ENCODE measurements at places on chromosomes 5 and 9.

DNA sequence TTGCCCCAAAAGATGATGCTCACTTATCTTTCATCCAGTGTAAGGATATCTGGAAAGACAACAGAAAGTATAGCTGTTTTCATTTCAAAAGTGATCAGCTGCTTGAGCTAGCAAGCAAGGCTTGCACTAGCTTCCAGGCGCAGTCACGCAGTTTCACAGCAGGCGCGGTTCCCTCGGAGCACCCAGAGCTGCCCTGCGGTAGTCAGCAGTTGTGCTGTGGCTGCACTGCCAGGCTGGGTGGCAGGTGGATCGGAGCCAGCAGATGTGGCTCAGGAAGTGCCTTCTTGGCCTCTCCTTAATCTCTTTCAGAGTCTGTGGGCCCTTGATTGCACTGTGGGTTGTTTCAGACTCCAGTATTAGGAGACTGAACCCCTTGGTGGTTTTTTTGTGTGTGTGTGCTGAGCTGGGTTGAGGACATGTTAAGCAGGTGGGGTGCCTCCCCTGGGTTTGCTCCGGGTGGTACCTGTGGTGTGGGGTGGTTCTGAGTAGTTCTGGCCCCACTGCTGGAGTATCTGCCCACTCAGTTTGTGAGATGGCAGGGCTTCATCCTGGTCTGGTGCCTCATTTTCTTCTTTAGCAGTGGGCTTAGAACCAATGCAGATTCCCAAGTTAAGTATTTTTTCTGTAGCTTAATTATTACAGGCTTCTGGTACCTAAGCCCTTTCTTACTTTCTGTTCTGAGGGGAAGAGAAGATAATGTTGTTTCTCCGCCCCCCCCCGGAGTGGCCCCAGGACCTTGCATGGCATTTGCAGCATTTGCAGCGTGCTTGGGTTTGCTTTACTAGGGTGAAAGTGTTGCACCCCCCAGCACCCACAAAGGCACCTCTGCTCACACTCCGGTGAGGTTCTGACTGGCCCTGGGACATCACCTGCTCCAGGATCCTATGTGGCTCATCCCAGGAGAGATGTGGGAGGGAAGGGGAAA is 16.4 kb downstream of the TENT4A start:
- DNase-seq: no peak

DNA sequence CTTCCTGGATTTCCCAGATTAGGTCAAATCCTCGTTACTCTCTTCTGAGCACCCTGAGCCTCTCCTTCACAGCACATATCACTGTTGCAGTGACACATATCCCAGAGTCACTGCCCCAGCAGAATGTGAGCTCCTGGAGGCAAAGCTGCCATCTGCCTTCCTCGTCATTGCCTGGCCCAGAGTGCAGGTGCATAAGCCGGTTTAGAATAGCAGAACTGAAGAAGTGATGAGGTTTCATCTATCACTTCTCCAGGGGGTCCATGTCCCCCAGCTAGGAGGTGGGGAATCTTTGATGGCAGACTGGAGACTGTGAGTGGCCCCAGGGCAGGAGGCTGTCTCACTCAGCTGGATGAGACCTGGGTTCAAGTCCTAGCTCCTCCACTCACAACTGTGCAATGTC is 25.8 kb downstream of the NIPAL4 start:
- no peak for DNase-seq

DNA sequence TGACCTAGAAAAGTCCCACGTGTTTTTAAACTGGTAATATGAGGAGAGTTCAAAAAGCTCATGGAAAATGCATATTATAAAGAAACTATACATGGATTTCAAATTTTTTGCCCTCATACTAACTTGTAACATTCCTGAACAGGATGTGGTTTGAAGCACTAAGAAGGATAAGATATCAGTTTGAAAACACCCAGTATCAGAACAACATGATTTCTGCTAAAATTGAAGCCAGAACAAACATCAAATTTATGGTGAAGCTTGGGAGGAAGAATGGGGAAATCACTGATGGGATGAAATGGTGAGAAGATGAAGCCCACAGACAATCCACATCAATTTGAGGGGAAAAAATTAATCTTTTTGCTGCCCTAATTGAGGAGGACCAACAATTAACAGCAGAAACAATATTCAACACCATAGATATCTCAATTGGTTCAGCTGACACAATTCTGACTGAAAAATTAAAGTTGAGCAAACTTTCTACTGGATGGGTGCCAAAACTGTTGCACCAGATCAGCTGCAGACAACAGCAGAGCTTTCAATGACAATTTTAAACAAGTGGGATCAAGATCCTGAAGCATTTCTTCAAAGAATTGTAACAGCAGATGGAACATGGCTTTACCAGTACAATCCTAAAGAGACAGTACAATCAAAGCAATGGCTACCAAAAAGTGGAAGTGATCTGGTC is 113.2 kb upstream of the SNX2 start:
- DNase-seq: no peak

DNA sequence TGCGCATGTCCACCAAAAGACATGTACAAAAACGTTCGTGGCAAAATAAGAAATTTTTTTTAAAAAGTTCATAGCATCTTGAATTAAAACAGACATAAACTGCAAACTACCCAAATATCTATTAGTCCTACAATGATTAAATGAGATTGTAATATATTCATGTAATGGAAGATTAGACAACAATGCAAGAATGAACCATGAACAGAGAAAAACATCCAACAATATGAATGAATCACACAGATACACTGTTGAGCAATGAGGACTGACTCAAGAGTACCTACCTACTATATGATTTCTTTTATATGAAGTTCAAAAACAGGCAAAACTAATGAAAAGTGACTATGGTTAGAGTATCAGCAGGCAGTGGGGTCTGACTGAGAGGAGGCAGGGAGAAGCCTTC is 17.9 kb upstream of the CTNNAL1 start:
- DNase-seq: no peak

GRCh38 chr5:61123145-61123544 is 39.1 kb downstream of the SMIM15 start:
- no peak for DNase-seq

DNA sequence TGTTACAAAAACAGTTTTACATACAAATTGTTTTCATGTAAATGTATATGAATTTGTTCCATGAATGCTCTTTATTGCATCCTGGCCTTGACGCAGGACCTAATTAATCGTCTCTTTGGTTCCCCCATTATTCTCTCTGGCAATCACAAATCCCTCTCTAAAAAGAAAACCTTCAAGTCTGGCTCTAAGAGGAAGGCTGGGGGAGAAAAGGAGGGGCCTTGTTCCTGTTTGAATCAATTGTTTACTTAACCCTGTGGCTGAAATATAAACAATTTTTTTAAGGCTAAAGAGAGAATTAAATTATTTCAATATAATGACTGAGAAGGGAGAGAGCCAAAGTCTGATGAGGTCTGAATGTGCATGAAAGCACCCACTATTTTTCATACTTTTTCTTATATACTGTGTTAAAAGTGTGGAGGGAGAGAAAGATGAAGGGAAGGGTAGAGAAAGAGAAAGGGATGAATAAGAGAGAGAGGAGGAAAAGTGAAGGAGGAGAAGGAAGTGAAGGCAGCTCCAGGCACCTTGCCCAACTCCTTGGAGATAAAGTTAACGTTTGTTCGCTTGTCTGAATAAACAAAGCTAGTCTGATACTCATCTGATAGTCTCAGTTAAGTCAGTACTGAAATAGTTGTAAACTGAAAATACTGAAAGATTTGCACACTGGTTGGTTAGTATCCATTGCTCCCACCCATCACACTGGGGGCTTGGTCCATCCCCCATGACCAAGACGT is 116.4 kb upstream of the SPDL1 start:
- no peak for DNase-seq

DNA sequence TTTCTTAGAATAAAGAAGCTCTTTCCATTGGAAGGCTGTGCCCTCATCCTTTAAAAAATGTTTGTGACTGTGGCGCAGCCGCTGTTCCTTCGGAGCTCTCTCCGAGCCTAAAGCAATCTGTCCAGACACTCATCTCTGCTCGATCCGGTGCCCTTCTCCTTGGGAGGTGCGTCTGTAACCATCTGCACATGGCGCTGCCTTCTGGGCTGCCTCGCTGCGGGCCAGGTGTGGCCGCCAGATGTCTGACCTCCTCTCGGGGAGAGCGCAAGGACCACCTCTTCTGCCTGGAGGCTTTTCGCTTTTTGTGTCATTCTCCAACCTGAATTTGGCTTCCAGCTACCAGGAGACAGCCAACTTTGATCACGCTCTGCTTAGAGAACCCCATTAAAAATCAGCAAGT is 153.4 kb upstream of the PTCH1 start:
- DNase-seq: no peak

GRCh38 chr5:1343931-1344901 is 683 bp downstream of the CLPTM1L start:
- no peak for DNase-seq

GRCh38 chr9:13447843-13448422 is 168.4 kb upstream of the MPDZ start:
- DNase-seq: no peak

DNA sequence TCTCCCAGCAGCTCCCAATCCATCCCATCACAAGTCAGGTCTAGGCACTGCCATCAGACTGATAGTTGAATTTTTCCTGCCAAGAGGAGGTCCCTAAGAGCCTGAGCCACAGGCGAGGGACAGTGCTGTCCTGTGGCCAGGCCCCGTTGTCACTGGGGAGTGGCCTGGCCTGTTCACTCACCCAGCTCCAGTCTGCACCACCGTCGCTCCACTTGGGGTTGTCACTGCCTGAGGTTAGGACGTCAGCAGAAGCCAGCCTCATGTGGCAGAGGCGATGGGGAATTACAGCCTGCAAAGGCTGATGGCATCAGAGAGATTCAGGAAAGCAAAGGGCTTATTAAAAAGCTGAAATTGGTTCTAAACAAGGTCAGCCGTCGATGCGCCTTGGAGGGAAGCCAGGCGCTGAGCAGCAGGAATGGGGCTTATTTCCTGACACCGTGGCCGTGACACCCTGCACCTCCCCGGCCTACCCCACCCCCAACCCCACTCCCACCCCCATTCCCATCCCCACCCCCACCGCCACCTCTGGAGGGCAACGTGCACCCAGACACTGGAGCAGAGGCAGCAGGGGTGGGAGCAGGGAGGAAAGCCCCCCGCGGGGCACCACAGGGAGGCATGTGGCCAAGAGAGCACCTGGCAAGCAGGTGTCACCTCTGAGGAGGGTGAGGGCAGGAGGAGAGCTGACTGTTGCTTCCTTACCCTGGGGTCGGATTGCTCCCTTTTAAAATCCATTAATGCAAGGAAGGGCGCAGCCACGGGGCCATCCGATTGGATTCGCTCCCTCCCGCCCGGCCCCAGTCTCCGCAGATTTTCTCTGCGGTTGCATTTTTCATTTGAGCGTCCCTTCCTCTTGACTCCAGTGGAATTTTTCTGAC is 3.1 kb upstream of the DBH start:
- DNase-seq: no peak

DNA sequence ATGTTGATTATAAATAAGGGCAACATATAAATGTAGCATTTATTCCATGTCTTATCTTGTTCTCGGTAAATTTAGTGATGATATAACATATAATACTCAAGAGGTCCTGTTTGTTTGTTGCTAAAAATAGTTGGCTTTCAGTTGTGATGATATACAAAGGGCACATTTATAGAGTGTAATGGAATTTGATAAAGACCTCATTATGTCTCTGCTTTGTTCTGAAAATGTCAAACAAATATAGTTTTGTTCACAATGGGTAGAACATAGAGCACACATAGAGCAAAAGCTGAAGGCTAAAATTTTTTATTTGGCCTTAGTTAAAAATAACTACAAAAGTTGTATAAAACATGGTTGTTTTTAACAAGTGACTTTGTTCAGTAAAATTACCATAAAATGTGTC is 477.1 kb upstream of the SMC2 start:
- DNase-seq: no peak

- DNase-seq: no peak
These were observed 48.1 kb upstream of the RIOK2 start for GRCh38 chr5:97231025-97231636.

DNA sequence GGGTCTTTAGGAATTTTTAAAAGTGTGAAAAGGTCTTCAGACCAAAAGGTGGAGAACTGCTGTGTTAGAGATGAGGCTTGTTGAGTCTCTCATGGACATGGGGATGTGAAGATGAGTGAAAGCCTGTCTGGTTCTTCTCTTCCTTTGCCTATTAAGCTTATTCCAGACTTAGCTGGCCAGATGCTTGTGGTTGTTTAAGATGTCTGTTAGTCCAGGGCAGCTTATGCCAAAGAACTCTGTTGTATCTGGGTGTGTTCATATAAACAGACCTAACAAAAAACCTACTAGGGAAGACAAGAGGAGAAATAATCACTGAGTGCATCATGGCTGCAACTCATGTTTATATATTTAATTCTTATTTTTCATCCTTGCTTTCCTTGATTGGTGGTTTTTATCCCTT is 57.5 kb upstream of the NCS1 start:
- DNase-seq: no peak

DNA sequence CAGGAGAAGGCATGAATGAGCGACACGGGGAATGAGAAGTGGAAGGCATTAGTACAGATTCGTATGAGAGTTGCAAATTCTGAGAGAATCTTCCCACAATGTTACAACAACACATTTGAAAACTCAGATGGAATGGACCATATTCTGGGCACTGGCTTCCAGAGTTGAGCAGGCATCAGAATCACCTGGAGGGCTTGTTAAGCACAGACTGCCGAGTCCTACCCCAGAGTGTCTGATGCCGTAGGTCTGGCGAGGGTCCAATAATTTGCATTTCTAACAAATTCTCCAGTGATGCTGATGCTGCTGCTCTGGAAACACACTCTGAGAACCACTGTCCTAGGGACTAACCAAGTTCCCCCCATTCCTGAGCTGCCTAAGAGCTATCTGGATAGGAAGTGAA is 2.9 kb upstream of the TLX3 start:
- no peak for DNase-seq

DNA sequence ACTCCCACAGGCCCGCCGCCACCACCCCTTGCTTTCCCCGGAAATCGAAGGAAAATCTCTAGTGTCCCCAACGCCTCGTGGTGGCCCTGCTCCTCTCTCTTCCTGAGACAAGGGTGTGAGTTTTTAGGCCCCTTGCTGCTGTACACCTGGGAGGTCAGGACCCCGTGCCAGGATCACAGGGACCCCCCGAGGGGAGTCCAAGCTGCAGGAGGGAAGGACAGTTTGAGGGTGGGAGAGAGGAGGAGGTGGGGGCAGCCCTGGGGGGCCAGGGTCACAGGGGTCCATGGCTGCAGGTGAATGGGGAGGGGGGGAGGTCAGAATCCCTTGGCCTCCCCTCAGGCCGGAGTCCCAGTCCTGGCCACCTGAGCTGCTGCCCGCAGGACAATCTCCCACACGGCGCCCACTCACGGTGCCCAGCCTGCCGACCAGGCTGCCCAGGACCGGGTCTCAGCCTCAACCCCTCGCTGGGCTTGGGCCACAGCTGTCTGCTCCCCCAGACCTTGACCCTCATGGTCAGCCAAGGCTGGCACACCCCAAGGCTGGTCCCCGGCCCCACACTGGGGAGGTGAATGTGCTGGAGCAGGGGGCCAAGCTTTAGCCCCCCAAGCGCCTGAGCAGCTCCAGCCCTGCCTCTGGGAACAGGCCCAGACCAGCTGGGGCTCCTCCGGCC is 19.9 kb downstream of the TPPP start:
- no peak for DNase-seq

- DNase-seq: no peak
These were observed 62.1 kb upstream of the SPDL1 start for GRCh38 chr5:169521366-169521983.

GRCh38 chr5:169724303-169725087 is 87.4 kb downstream of the DOCK2 start:
- no peak for DNase-seq

- DNase-seq: no peak
These were observed 266.2 kb downstream of the ARHGEF28 start for GRCh38 chr5:73892218-73892617.

Data from activated CD8-positive, alpha-beta memory T cell treated with anti-CD3 and anti-CD28 coated beads for 24 hours (primary cell).